Caudate nucleus (tissue), 63 donors: ENCODE measurements at places on chromosomes 12 and 14.

GRCh38 chr14:24952851-24953666, 96.9 kb downstream of the STXBP6 start:
- peak; percentile 36 for DNase-seq

GRCh38 chr12:111578276-111578970, 20.7 kb downstream of the ATXN2 start:
- DNase-seq = no peak

DNA sequence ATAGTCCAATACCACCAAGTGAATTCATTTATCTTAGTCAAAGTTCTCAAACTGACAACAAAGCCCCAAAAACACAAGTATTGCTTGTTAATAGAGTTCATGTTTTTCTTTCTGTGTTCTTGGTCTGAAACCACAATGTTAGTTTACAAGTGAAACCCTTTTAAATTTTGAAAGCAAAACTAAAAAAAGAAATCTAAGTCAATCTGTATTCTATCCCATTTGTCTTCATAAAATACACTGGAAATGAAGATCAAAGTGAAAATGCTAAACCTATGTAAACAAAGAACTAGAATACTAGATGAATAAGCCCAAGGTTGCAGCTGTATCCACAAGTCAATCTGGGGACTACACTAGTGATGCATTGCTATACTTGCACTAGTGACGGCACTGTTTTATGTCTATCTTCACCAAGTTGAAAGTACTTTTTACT, 10.4 kb downstream of the MAP4K5 start:
- DNase-seq = no peak

DNA sequence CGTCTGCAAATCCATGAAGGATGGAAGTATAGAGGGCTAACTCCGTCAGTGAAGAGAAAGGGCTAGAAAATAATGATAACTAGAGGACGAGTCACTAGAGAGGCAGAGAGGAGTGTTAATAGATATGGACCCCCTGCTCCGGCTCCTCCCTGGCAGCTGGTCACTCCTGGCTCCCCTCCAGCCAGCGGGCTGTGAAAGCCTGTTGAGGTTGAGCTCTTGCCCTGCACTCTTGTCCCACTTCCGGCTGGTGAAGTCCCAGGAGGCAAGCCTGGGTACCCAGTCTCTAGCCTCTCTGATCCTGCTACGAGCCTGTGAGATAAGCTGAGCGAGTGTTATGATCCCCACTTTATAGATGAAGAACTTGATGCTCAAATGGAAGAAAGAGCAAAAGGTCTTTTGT, 90.3 kb downstream of the RFX4 start:
- no peak for DNase-seq

GRCh38 chr12:64566831-64567517, 43.3 kb upstream of the RASSF3 start:
- no peak for DNase-seq

GRCh38 chr12:30814295-30814655, 59.5 kb upstream of the CAPRIN2 start:
- DNase-seq = no peak

DNA sequence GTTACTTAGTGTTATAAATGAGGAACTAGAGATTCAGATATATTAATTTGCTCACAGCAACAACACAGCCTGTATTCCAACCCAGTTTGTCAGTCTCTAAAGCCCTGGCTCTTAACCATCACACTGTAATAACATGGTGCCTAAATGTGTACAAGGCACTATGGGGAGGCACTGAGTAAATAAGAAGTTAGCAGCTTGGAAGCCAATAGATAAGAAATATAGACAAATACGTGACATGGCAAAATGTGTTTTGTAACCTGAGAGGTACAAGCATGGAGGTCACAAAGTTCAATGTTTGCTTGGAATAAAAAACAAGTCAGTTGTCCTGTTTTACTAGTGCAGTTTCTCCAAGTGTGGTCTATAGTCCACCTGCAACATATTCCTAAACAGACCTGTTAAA, 16.3 kb upstream of the SLCO1A2 start:
- DNase-seq = no peak

- no peak for DNase-seq
These were observed 290.5 kb upstream of the FBXO33 start for GRCh38 chr14:39722547-39723273.

DNA sequence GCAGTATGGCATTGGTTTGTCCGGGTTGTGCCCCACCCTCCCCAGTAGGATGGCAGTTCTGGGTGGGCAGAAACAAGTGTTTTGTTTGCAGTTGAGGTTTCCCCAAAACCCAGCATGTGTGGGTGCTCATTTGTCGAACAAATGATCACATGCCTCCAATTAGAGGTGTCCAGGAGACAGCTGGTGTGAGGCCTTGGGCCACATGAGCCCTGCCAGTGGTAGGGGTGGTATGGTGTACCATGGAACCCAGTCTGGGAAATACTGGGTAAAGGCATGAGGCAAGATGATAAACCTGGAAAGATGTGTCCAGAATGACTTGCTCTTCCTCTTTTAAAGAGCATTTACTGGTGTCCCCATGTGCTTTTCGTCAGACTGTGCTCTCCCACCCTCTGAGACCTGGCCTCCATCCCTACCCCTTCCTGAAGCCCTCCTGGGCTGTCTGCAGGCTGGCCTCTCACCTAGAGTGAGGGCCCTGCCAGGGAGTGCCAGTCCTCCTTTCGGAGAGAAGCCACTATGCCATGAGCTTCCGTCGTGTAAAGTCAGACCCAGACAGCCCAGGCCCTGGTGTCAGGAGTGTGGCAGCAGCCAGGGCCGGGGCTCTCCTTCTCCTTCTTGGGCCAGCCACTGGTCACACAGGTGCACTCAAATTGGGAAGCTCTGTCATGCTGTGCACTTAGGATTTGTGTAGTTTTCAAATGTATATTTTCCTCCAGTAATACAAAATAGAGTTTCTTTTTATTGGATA, 17.6 kb downstream of the ANKRD9 start:
- DNase-seq = no peak

DNA sequence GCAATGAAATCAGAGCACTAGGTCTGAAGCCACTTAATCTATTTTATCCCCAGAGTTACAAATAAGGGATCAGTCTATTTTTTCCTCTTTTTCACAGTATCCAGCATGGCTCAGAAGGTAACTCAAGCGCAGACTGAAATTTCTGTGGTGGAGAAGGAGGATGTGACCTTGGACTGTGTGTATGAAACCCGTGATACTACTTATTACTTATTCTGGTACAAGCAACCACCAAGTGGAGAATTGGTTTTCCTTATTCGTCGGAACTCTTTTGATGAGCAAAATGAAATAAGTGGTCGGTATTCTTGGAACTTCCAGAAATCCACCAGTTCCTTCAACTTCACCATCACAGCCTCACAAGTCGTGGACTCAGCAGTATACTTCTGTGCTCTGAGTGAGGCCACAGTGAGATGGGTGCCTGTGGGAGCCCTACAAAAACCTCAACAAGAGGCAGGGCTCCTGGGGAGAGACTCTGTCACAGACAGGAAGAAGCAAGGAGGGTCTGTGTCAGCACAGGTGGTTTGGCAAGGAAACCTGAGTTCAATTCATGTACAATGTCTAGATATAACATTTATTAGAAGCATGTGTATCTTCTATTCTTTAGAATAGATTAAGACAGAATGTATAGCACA, 334.3 kb upstream of the OR4E1 start:
- no peak for DNase-seq

GRCh38 chr12:53172352-53172751, 8.2 kb upstream of the ZNF740 start:
- no peak for DNase-seq

DNA sequence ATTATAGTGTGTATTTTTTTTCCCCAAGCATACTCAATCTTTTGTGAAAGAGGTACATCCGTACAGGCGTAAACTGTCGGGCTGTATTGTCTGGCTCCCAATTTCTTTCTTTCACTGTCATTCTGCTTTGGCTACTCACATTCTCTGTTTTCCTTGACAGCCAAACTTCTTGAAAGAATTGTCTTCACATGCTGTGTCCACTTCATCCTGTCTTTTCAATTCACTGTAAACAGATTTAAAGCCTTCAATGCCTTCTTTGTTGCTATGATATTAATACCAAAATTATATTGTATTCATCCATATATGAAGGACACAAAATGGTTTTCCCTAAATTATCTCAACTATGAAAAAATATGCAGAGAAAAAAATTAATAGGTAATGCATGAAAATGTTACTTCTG, 6.0 kb upstream of the ATP23 start:
- no peak for DNase-seq

DNA sequence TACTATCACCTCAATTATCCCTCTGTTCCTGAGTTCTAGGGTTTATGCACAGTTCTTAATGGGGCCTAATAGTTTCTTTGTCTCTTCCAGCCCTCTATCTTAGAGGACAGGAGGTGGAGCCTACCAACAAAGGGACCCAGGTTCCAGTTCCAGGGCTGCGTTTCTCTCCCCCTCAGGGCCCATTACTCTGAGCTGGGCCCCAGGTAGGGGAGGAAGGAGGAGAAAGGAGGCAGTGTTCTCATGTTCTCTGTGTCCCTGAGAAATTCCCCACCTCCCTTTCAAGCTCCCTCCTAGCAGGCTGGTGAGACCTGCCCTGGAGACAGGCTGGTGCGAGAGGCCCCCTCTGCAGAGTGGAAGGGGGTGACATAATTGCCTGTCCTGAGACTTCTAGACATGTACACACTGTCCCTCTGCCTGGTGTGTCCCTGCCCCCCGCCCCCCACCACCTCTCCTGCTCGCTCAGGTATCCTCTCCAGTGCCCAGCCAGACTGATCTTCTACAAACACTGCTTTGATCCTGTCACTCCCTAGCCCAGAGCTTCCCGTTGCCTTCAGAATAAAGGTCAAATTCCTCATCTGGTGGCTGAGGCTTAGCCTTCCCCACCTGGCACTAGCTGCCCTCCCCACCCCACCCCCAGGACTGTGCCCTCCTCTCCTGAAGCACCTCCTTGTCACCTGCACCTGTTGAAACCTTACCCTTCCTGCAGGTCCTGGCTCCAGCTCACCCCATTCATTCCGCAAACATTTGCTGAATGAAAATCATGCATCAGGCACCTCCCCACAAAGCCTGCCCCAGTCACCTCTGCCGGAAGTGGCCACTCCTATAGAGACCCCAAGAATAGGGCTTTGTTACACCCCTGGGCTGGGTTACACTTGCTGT, 21.1 kb upstream of the KRT8 start:
- DNase-seq = no peak

DNA sequence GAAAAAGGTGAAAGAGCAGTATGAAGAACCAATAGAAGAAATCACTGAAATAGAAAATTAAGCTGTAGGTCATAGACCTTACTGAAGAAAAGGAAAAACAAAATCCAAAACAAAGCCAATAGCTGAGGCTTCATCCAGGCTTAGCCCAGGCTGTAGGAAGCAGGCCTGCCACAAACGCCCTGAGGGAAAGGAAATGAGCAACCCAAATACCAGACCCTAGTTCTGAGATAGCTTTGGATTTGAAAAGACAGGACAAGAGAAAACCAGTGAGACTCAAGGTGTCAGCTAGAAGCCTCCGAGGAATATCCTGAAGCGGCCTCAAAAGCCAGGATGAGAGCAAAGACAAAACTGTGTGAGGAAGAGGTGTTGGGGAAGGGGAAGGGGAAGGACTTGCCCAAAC, 79.2 kb downstream of the FERMT2 start:
- DNase-seq = no peak

GRCh38 chr14:74979442-74980397, 23.0 kb upstream of the EIF2B2 start:
- no peak for DNase-seq

DNA sequence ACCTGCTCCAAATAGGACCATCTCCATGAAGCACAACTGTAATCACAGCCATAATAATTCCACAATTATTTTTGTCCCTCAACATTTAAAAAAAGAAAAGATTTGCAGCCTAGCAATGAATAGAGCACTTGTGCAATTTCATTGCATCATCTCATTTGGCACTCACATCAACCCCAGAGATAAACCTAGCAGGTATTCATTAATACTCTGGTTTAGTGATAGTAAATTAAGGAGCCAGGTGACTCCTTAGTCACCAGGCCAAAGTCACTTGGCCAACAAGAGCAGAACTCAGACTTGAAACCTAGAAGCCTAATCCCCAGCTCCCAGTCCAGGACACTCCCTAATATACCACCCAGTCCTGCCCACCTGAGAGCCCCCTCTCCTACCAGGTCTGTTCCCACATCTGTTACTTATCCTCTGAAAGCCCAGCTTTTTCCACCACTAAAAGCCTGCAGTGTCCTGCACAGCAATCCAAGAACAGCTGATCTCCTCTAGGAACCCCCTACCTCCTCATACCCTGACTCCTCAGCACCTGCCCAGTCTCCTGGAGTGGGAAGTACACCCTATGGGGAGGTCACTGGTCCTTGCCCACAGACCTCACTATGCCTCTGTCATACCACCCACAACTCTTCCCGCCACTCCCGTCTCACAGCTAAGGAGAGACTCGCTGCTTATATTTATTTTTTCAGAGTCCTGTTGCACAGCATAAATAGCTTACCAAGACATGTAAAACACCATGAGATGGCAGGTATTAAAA, 22.1 kb downstream of the OR10P1 start:
- no peak for DNase-seq

GRCh38 chr12:124548854-124549378, 18.5 kb downstream of the NCOR2 start:
- DNase-seq = peak; percentile 73

DNA sequence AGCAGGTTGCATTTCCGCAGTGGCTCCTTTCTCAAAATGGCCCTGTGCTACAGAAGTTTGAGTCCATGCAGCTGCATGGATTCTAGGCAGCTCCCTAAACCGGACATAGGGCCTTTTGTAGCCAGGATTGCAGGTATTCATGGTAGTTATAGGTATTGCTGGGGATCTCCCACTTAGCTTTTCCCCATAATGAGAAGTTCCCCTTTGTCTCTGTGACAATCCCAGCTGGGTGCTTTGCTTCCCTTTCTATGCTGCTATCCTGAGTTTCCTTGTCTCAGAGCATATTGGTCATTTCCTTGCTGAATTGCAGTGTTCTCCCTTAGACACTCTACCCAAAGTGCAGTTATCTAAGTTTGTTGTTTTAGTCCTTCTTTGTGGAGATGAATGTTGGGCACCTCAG, 120.9 kb upstream of the MIS18BP1 start:
- no peak for DNase-seq

DNA sequence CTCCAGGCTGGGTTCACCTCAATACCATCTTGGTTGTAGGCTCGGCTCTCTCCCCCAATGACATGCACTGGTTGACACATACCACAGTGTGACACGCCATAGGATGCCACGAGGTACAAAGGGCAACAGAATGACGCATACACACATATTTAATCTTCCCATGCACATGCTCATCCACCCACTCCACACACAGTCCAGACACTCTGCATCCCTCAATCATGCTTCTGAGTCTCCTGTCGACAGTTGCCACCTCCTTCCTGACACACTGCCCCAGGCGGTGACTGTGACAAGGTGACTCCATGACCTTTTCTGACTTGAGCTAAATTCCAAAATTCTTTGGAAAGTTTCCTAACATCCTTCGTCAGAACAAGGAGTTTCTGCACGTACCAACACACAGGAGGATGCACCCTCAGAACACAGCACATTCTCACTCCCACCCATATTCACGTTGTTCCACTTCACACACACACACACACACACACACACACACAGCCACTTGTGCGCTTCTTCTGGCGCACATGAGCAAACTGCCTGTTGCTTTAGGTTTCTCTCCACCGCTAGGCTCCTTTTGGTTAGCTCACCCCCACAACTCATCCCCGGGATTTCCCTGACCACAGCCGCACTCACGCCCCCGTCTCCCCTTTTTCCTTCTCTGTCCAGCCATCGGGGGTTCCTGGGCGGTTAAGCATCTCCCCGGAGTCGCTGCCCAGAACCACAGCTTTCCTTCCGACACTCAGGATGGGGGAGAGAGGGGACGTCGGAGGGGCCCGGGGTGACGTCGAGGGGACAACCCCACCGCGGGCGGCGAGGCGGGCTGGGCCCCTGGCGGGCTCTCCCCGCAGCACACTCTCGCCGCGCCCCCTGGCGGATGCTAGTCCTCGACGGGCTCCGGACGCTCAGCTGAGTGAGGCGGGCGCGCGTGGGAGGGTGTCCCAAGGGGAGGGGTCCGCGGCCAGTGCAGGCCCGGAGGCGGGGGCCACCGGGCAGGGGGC, 536 bp upstream of the WNT1 start:
- DNase-seq = no peak
